ENCODE measurements at places on chromosomes 2 and 18.

- DNase-seq, result no peak
Measured at GRCh38 chr2:173580956-173581355, 226.3 kb downstream of the CDCA7 start.

DNA sequence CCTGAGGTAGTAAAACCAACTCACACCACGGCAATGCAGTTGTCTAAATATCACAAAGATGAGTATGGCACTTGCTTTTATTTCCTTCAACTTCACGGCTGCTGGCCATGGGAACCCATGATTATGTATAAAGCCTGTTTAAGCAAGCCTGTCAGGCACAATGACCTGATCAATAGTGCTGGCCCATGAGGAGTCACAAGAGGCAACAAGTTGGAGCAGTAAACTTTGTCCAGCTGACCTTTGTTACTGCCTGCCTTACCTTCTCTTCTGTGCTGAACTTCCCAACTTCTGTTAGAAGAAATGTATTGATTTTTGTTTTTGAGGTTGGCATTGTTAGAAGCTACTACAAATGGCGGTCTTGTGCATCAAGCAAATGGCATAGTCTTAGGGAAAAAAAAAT, 151.9 kb downstream of the RAB3GAP1 start:
- no peak for DNase-seq

DNA sequence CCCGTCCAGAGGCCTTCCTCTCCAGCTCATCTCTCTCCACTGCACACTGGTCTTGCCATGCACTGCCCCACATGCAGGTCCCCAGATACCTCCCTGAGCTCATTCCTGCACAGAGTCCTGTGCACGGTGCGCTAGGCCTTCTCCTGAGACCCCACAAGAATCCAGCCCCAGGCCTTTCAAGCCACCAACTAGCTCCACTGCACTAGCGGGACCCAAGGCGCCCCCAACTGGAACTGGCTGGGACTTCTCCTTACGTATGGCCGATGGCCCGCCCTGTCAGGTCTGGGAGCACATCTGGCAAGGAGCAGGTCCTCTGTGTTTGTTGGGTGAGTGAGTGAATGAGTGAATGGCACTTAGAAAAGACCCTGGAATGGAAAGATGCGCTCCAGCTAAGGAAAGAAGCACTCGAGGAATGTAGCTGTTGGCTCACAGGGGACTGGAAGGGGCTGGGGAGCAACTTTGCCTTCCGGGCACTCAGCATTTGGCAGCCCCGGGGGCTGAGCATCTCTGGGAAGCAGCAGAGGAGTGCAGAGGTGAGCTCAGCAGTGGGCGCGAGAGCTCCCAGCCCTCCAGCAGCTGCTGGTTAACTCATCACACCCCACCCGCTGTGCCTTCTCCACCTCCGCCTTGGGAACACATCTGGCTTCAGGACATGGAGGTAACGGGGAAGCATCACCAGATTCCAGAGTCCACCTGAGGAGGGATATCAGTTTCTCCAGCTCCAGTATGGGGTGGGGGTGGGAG, 223.1 kb downstream of the GLI2 start:
- DNase-seq, result no peak

GRCh38 chr2:71174207-71174606, 43.8 kb downstream of the MPHOSPH10 start:
- DNase-seq, result no peak

GRCh38 chr2:233967164-233967563, 50.0 kb downstream of the TRPM8 start:
- no peak for DNase-seq

- no peak for DNase-seq
Measured at GRCh38 chr2:42781181-42781580, 11.2 kb downstream of the HAAO start.

DNA sequence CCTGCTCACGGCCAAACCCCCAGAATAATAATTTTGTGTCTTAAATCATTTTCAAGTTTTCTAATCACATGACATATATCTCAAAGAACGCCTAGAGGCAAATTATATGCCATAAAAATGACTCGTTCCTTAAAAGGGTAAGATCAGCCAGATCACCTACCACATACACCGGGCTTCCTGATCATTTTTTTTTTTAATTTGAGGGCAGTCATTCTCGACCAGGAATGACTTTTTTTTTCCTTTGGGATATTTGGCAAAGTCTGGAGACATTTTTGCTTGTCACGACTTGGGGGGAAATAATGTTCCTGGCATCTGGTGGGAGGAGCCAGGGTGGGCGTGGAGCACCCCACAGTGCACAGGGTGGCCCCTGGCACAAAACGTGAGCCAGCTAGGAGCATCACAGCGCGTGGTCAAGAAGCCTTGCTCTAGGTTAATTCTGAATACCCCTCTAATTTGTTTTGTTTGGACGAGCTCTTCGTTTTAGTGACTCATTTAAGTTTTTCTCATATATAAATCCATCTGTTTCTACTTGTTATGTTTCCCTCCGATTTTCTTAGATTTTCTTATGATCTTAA, 94.9 kb downstream of the TWIST2 start:
- no peak for DNase-seq

DNA sequence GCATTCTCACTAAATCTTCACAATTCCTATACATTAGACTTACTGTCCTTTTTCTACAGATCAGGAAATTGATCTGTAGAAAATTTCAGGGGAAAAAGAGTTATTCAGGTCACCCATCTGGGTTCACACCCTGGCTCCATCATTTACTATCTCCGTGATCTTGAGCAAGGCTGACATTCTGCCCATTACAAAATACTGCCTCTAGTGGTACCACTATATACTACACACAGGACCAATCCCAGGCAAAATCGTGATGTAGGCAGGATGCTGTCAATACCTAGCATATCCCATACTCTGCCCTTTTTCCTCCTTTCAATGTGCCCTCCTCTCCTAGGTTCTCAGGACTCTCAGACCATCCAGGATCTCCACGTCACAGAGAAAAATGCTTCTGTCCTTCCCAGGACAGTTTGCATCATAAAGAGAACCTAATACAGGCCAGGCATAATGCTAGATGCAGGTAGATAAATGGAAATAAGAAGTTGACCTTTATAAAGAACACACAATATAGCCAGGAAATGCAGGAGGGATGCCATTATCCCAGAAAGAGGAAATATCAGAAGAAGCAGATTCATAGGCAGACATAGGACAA, 101.9 kb downstream of the CDH20 start:
- DNase-seq, result no peak

DNA sequence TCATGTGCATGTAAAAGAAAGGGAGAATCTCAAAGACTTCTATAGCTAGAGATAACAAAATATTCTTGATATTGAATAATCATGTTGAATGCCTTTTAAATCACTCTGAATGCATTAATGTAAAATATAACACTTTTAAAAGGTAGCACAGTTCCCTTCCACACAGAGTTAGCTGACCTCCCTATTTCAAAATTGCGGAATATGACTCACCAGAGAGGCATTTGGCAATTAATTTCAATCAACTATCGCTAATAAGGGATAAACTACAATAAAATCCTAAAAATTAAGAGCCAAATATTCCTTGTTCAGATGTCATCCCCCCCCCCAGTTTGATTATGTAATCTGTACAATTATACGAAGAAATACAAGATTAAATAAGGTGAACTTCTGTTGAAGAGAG, 29.3 kb downstream of the ZC3H15 start:
- no peak for DNase-seq

GRCh38 chr2:130985206-130985780, 108.0 kb downstream of the FAM168B start:
- no peak for DNase-seq

DNA sequence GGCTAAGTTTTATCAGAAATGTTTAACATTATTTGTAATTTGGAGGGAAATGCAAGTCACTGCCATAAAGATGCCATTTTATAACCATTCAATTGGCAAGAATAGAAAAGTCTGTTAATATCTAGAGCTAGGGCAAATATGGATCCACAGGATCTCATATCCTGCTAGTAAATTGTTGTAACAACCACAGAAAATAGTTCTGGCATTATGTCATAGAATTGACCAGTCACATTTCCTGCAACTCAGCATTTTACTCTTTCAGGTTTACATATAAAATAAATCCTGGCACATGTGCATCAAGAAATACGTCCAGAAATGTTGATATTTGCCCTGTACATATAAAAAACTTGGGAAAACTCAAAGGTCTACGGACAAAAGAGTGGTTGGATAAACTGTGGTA, 32.9 kb downstream of the OSBPL6 start:
- no peak for DNase-seq

DNA sequence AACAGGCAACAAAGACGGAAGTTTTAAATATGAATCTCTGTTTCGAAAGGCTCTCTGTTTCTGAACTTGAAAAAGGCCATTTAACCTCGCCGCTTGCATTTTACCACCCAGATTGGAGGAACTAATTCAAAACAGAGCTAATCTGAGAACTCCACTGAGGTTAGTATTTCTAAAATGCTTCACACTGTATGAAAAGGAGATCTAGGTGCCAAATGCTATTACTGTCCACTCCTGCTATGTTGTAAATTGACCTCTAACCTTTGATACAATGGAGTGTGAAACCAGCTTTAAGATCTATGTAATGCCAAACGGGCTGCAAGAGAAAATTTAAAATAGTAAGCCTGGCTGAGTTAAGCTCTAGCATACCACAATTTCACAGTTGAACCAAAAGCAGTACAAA, 364.5 kb downstream of the IRS1 start:
- DNase-seq, result no peak

GRCh38 chr18:34921811-34922385, 119.3 kb upstream of the MAPRE2 start:
- DNase-seq, result no peak

DNA sequence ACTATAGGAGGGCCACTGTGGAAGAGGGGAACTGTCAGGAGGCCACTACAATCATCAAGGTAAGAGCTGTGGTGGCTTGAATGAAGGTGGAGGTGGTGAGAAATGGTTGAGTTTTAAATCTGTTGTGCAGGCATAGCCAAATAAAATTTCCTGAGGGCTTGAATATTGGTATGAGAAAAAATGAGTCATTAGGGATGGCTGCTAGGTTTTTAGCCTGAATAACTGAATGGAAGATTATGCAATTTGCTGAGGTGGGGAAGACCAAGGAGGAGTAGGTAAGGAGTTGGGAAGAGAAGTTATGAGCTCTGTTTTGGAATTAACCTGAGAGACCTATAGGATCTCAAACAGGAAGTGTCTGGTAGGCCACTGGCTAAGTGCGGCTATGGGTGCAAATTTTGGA, 84.0 kb downstream of the KLHL14 start:
- no peak for DNase-seq

DNA sequence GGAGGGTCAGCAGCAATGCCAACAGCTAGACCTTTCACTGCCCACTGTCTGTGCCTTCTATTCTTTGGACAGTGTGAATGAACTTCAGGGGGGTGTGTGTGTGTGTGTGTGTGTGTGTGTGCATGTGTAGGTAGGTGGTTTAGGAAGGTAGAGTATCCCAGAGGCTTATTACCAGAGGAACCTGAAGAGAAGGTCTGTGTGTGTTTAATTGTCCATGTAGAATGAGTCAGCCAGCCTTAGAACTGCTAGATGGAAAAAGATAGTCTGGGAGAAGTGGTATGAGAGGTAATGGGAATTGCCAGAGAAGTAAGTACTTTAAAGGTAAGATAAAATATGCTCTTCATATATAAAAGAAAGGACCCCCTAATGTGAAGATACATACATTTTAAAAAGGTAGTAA, 522.2 kb downstream of the PIK3C3 start:
- no peak for DNase-seq

GRCh38 chr2:88603146-88603545, 24.1 kb downstream of the EIF2AK3 start:
- no peak for DNase-seq

- DNase-seq, result no peak
Measured at GRCh38 chr18:71209944-71210343, 921.1 kb downstream of the SOCS6 start.
